Left kidney (tissue), 8 donors: ENCODE measurements at places on chromosomes 13 and 19. TPM values are rescaled to one million over a fixed set of nuclear protein-coding genes. Genes with fewer than 3 reads are reported as not detected.

GRCh38 chr19:47107953-47108746 lies 5.4 kb downstream of the ZC3H4 start:
- DNase-seq, result no peak

GRCh38 chr13:25068810-25069209 lies 27.1 kb upstream of the PABPC3 start:
- DNase-seq, result no peak

DNA sequence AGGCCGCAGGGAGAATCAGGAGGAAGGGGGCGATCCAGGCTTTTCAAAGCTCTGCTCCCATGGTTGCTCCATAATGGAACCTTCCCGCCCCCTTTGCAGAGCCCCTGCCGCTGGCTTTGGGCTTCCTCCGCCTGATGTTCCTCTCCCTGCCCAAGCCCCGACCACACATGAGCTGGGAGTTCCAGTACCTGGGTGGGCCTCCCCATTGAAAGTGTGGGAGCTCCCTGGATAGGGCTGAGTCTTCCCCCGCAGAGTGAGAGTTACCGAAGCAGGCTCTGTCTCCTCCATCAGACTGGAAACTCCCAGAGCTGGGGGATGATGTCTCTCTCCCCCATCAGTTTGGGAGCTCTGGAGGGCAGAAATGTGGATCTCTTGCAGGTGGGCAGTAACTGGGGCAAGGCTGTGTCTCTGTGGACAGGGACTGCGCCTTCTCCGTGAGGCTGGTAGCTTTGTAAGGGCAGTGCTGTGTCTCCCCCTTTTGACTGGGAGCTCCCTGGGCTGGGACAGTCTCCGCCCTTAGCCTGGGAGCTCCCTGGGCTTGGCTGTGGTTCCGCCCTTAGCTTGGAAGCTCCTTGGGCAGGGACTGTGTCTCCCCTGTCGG lies 722 bp downstream of the DCAF15 start:
- DNase-seq, result no peak

GRCh38 chr13:42875475-42876269 lies 94.3 kb downstream of the FAM216B start:
- peak; percentile 33 for DNase-seq

DNA sequence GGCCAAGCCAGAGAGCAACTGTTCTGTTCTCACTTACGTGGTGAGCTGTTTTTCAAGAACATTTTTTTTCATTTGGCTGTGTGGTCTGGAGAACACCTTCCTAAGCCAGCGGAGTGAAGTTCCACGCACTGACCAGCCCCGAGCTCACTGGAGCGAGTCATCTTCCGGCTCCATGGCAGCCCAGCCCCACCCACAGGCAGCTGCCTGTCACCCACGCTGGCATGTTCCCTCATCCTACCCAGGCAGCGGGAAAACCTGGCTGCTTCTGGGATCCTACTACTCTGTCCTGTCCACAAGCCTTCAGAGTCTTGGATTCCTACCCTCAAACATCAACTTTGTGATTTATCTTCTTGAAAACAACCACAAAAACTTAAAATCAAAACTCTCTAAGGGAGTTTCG lies 76.2 kb downstream of the GGACT start:
- DNase-seq, result no peak

Gene CYP2A6
- 0.35 TPM for polyA plus RNA-seq

- DNase-seq, result no peak
Measured at GRCh38 chr19:11288349-11288748, 7.6 kb upstream of the TSPAN16 start.

Gene IFNL2
- not detected for polyA plus RNA-seq

Gene PGLYRP2
- not detected for polyA plus RNA-seq

Gene ZNF132
- 16.7 TPM for polyA plus RNA-seq

Gene ZNF614
- polyA plus RNA-seq, result 20.0 TPM
